ENCODE measurements at places on chromosomes 3 and 15. TPM values are rescaled to one million over a fixed set of nuclear protein-coding genes. Genes with fewer than 3 reads are reported as not detected.

Gene MORC1
- 0.02 TPM for total RNA-seq

Gene LRTM1
- total RNA-seq: not detected

Gene ALDH1L1
- total RNA-seq: 0.19 TPM

Gene ZBED2
- total RNA-seq: 0.12 TPM

Data from A549 treated with dexamethasone at 1 μM for 4 hours (cell line).